Activated naive CD4-positive, alpha-beta T cell (primary cell): ENCODE measurements at places on chromosomes 11 and 22.

- no peak for DNase-seq
These were observed 601.8 kb downstream of the INSC start for GRCh38 chr11:15716550-15716949.

DNA sequence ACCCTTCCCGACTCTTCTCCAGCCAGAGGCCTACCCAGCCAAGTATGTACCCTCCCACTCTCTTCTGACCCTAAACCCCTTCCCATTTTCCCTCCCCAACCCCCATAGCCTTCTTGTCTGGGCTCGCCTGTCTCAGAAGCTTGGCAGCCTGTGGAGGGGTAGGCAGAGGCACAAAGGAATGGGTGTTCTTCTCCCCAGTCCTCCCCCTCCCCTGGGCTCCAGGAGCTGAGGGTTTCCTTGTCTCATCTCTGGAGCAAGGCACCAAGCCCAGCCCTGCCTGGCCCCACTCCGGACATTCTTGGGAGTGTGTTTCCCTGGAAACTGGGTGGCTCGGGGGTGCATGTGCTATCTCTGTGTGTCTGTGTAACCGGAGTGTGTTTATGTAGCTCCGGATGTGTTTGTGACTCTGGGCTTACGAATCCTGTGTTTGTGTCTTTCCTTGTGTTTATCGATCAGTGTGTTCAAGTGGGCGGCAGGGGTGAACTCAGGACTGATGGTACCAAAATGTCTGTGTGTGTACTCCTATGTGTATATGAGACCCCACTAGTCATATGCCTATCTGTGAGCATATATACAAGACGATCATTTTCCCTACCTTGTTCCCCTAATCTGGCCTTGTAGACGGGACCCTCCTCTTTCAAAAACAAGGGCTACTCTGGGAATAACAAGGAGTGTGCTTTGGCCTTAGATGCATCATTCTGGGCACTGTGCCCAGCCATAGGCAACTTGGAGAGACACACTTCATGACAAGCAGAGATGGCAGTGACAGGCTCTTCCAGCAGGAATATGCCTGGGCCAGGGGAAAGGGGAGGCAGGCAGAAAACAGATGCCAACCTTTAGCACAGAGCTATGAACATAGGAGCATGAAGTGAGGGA, 10.9 kb downstream of the PHLDB1 start:
- no peak for DNase-seq

DNA sequence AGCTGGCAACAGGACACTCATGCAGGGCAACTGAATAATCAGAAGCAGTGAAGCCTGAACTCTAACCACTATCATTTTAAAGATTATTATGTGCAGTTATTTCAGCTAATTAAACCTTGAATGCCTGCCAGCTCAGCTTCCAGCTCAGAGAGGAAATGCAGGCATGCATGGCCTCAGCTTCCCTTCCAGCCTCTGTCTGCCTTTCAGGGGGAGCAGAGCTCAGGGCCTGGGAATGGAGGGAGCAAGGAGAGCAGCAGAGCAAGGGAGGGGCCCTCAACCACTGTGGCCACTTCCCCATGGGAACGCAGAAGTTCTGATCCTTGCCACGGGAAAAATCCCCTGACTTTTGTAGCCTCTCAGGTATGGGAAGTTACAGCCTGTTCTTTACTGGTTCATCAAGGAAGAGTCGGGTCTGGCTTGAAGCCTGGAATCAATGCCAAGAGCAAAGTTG, 32.5 kb upstream of the APLNR start:
- no peak for DNase-seq

DNA sequence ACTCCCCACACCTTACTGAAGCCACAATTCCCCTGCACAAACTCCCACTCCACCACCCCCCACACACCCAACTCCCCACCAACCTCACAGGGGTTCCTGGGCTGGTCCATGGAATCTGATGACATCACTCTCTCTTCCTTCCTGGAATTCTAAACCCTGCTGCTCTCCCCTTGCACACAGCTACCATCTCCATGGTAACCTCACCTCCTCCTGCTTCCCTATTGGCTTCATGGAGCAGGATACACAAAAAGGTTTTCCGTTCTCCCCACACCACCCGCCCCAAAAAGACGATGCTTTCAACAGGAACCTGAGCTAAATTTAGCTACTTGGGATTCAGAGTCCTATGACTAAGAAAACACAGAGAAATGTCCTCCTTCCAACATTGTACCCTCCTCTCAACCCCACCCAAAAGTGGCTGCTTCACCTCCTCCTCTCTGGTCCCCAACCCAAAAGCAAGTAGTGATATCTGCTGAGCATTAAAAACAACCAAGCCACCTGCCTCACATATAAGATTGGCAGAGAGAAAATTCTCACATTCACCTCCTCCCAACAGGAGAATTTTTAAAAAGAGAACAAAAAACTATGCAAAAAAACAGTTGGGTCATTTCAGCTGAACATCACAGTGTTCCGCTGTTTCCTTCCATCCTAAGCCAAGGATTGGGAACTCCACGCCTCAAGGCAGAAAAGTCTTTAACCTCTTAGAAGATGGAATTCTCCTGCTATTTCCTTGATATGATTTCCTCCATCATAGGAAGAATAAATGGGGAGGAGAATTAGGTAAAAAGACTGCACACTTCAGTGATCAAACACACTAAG, 66.9 kb downstream of the RBFOX2 start:
- DNase-seq = no peak

DNA sequence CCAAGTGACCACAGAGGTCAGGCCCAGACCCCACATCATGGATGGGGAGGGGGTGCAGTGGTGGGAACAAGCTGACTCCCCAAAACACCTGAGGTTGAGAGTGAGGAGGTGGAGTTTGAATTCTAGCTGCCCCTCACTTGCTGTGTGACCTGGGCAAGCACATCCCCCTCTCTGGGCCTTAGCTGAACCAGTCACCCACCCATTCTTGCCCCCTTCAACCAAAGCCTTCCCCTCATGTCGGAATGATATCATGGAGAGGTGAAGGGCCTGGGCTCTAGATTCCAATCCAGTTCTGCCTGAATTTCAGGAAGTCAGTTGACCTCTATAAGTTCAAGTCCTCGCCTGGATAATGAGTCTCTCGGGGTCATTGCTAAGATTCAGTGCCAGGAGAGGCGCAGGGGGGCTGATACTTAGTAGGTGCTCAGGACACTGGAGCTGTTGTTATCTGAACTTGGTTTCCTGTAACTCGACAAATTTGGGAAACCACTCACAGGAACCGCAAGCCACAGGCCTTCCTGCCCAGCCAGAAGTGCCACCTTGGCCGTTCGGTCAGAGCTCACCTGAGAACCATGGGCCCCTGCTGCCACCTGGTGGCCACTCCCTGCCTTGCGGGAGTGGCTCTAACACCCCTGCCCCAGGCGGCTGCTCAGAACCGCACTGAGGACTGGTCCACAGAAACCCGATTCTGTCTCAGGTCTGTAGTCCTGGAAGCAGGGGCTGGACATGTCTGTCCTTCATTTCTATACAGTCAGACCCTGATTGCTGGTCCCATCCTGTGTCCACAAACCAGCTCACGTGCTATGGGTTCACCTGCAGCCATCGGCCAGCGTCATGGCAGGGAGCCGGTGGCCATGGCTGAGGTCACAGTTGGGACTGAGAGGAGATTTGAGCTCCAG, 6.9 kb downstream of the CDC42EP1 start:
- DNase-seq = peak; percentile 85

DNA sequence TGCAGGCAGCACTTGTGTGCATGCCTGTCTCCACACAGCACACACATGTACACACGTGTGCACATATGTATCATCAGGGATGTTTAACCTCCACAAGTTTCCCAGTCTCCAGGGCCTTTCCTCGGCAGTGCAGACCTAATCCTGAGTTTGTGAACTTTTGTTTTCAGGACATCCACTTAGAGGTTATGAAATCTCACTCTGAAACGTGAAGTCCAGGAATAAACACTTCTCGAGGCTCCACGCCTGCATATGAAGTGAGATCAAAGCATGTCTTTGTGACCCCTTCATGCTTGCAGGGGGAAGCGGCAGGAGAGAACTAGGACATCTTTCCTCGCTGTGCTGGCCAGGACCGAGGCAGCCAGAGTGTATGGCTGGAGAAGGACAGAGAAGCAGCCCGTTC, 3.1 kb downstream of the SHISAL1 start:
- no peak for DNase-seq

GRCh38 chr11:111026241-111026640, 219.3 kb upstream of the POU2AF2 start:
- no peak for DNase-seq

DNA sequence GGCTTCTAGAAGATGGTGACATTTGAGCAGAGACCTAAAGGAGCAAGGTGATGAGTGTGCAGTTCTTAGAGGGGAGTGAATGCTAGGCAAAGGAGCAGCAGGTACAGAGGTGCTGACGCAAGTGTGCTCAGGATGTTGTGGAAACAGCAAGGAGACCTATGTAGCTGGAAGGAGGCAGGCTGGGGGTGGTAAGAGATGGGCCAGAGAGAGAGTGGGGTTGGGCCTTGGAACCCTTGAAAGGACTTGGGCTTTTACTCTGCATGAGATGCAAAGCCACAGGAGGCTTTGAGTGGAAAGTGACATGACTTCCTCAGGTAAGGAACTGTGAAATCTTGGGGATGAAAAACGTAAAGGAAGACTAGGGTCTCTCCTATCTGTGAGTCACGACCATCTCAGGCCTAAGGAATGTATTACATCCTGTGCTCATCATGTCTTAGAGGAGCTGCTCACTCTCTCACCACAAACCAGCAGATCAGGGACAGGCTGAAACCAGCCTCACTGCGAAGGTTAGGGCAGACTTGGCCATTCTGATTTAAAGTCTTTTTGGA, 65.4 kb downstream of the MICAL2 start:
- no peak for DNase-seq

DNA sequence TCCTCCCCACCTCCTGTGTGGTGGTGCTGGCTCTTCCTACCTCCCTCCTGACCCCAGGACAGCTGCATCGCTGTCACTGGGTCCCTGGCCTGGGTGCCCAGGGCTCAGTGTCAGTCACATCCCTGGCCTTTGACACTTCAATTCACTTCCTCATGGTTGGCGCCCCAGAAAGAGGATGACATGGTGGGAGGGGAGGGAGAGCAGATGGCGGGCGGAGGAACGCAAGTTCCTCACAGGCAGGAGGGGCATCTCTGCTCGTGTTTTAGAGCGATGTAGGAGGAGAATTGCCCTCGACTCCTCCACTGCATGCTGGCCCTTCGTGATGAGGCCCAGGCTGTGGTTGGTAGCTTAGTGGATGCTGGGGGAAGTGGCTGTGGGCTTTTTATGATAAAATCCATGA, 35.1 kb upstream of the KRTAP5-7 start:
- no peak for DNase-seq

- DNase-seq = no peak
These were observed 3.0 kb upstream of the APOL4 start for GRCh38 chr22:36204632-36205015.
